ENCODE measurements at places on chromosomes 5 and 9. TPM values are rescaled to one million over a fixed set of nuclear protein-coding genes. Genes with fewer than 3 reads are reported as not detected.
A peak's percentile ranks its signal among the peaks of the same experiment; 100 is the strongest.

CCL28 gene
- 8.8 TPM for total RNA-seq

DNA sequence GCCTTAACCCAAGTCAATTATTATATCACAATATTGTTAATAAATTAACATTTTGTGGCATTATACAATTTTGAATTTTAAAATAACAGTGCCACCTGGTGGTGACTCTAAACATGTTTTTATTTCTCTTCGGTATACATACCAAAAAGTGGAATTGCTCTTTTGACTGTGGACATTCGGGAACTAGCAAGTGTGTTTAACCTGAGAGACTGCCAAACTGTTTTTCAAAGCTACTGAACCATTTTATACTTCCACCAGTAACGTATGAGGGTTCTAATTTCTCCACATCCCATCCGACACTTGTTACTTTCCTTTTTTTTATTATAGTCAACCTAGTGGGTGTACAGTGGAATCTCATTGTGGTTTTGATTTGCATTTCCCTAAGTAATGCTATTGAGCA, 18.3 kb upstream of the HSDL2 start:
- DNase-seq, result peak; percentile 36

IRX1 gene
- total RNA-seq, result not detected

DNA sequence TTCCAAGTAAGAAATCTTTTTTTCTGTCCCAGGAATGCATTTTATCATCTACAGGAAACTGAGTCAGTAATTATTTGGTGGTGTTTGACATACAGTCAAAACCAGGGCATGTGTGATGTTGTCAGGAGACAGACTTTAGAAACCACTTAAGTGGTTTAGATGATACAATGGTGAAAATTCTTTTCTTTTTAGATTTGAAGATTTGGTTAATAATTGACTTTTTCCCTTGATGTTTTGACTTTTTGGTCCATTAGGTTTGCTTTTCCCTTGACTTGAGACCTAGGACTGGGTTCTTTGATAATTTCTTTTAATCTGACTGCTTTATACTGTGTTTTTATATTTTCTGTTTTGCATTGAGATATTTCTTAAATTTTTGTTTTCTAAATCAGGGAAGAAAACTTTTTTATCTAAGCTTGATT, 85.2 kb downstream of the RASGRF2 start:
- no peak for DNase-seq

DNA sequence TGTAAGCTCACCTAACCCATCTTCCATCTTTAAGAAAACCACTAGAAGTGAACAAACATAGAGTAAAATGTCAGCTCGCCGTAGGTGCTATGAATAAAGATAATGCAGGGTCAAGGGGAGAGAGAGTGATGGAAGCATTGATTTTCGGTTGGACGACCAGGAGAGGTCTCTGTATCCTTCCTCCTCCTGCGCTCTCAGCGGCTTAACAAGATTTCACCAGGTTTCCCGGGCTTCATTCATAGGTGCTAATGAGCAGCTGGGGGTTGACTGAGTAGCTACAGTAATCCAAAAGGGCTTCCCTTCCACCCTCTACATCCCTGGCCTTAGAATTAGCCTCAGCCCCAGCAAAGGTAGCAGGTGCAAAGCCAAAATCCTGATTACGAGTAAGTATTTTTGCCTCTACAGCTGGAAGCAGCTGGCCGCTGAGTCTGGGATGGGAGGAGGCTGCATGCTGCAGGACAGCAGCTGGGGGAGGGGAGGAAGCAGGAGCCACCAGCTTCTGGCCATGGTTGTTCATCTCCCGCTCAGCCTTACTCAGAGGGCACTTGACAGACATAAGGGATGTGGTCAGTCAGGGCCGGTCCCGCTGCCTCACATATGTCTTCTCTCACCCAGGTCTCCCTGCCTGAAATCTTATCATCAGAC, 112.0 kb upstream of the IL12B start:
- peak; percentile 19 for DNase-seq

GRCh38 chr5:89668821-89669220, 740.7 kb downstream of the CETN3 start:
- DNase-seq, result peak; percentile 1

DNA sequence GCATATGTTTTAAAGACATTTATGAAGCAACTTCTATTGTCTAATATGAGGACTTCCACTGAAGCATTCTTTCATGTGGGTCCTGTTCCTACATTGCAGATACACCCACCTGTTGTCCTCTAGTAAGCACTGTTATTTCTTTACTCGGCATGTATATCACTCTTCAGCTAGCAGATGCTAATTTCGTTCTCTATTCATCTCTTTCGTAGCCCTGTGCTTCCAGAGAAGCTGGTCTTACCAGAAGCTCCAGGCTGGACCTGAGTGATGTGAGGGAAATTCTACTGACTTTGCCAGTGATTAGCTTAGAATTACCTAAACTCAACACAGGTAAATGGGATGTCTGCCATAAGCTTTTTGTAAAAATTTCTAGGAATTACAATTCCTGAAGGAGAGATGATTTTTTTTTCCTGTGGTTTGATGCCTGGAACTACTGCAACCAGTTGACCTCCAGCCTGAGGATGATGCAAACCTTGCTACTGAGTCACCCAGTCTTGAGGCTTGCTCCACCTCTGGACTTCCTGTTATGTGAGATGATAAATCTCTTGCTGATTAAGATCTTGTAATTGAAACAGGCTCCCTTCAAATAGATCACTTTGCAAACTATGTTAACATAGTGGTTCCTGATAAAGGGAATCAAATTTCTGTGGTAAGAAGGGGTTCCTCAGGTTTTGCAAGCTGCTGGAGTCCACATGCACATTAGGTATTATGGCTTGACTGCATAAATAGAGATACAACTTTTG, 52.2 kb upstream of the SPINK5 start:
- peak; percentile 90 for DNase-seq

DDX4 gene
- not detected for total RNA-seq

GRCh38 chr9:92278110-92278509, 15.4 kb downstream of the IARS1 start:
- DNase-seq, result peak; percentile 58

GRCh38 chr5:144468571-144468970, 297.9 kb downstream of the KCTD16 start:
- no peak for DNase-seq

GARIN3 gene
- not detected for total RNA-seq

GRCh38 chr9:89491694-89492093, 6.2 kb downstream of the SEMA4D start:
- no peak for DNase-seq

GRCh38 chr9:92064711-92065110, 50.5 kb downstream of the SPTLC1 start:
- no peak for DNase-seq

ASPN gene
- 0.10 TPM for total RNA-seq

GCNT4 gene
- not detected for total RNA-seq

DNA sequence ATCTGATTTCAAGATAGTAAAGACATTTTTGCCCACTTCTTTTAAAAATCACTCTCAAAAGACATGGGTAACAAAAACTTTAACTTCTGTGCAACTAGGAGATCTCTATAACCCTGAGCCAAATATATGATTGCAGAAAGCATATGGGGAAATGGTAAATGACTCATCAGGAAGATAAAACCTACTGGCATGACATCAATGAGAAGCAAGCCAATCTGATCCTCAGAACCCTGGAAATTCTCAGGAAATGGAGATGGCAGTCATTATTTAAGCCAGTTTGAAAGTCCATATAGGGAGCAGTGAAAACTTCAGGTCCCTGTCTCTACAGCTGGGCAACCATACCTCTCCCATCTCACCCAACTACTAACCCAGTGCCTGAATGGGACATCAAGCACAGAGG, 249.7 kb upstream of the NREP start:
- DNase-seq, result peak; percentile 84

OR13F1 gene
- not detected for total RNA-seq

PDLIM4 gene
- total RNA-seq, result 0.48 TPM

- no peak for DNase-seq
These were observed 164.0 kb upstream of the CCDC152 start for GRCh38 chr5:42592401-42593140.

DNA sequence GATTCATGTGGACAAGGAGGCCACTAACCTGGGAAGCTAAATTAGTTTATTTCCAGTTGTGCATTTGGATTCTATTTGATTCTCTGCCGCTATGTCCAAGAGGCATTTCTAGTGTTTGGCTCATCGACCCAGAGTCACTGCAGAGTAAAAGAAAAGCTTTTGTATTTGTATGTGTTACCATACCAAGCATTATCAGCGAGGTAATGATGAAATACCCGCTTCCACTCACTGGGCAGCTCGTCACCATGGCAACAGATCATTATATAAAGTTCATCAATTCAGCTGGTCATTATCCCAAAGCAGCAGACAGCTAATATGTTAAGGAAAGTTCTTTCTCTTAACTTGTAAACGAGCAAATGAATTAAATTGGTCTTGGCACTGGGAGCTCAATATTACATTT, 380.3 kb downstream of the SEMA5A start:
- DNase-seq, result no peak

DNA sequence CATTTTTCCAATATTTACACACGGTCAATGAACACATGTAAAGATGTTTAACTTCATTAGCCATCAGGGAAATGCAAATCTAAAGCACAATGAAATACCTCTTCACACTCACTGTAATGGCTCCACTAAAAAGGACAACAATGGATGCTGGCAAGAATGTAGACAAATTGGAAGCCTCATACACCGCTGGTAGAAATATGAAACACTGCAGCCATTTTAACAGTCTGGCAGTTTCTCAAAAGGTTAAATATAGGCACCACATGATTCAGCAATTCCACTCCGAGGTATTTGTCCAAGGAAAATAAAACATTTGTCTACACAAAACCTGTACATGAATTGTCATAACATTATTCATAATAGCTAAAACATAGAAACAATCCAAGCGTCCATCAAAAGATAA, 20.0 kb downstream of the RNF145 start:
- peak; percentile 15 for DNase-seq

GRCh38 chr5:178322736-178323540, 90.3 kb upstream of the PHYKPL start:
- no peak for DNase-seq

DNA sequence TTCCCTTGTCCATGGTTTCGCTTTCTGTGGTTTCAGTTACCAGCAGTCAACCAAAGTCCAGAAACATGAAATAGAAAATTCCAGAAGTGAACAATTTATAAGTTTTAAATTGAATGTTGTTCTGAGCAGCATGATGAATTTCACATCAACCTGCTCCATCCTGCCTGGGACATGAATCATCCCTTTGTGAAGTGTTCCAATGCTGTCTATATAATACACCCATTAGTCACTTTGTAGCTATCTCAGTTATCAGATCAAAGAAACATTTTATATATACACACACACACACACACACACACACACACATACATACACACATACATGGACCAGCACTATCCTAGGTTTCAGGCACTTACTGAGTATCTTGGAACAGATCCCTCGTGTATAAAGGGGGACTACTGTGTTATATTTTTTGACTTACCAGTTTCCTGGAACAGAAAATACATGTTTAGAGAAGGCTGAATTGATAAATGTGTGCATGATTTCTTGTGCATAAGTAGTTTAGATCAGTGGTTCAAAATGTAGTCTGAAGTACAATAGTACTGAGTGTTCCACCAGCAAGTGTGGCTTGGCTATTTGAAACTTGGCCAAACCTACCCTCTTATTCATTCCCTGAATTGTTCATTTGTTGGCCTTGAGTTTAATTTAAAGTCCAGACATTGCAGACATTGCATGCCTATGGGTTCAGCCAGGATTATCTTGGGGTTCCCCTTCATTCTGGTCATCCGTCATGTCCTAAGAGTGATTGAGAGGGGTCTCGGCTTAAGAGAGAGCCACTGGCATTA, 510.0 kb downstream of the GADD45G start:
- DNase-seq, result no peak

- DNase-seq, result peak; percentile 0
These were observed 125.1 kb upstream of the SGCD start for GRCh38 chr5:156201788-156202403.

DNA sequence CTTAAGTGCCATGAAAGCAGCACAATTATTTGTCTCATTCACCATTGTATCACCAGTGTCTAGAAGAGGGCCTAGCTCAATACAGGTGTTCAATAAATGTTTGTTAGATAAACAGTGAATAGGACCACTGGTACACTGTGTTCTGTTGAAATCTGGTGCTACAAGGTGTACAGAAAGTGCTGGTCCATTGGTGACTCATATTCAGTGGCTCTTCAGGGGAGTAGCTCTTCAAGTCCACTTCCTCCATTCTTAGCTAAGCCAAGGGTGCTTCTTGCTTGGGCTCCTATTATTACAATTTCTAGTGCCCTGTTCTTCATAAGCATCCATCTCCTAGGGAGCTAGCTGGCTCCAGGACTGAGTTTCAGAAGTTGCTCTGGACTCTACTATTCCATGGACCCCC, 6.4 kb upstream of the FCHO2 start:
- DNase-seq, result no peak
